ENCODE measurements at places on chromosomes 13 and 19.

- DNase-seq: no peak
Observed at GRCh38 chr13:35698911-35699576, 222.6 kb upstream of the MAB21L1 start.

DNA sequence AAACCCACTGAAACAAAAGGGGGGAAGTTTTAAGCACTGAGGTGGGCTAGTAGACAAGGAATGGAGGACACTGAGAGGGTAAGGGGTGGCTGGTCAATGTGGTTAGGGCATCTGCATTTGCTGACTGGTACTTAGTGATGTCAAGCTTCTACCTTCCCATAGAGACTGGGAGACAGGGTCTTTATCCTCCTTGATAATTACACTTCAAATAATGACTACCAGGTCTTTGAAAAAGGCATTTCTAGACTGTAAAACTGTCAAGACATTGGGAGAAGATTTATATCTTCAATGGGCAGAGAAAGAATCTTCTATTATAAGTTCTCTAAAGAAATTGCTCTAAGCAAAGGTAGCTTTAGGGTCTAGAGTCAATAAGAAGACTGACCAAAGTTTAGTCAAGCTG lies 1490.8 kb upstream of the PCDH20 start:
- DNase-seq: no peak

DNA sequence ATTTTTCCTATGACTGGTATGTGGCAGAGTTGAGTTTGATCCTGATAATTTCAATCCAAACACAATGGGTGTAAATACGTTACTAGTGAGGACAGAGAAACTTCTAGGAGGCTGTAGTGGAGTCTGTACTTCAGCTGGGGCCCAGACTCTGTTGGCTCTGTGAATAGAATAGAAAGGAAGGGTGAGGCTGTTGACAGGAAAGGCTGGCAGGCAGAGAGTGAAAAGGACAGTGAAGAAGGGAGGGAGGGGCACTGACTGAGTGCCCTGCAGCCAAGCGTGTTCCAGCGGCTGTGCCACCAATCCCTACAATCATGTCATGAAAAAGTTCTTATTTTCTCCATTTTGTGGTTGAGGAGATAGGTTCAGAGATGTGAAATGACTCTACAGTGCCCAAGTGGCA lies 80.5 kb downstream of the MBNL2 start:
- no peak for DNase-seq

DNA sequence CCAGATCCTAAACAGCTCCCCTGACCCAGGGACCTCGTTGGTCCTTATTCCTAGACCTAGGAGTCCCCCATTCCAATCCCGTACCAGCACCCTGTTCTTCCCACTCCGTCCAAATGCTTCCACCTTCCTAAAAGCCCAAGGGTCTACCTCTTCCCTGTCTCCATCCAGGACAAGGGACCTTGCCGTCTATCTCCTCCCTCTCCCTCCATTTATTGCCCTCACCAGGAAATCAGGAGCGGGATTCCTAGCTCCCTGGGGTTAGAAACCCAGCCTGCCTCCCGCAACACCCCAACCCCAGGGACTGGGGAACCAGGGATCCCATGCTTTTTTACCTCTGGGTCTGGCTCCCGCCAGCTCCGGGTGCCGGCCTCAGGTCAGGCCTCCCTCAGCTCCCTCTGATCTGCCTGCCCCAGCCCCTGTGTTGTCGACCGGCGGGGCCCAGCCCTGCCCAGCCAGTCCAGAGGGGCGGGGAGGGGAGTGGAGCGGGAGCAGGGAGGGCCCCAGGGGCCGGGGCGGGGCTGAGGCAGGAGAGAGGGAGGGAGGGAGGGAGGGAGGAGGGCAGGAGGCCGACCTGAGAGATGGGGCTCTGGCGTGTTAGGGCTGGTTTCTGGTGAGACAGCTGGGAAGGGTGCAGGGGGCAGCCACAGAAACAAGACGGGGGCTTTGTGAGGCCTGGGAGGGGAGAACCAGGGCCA lies at the start of gene B3GNT8:
Gene B3GNT8 (minus strand): TSS at position 423 of the 695 bp plus-strand sequence. CDS start 596 bp downstream, outside the sequence.
- DNase-seq: no peak

GRCh38 chr13:58187881-58188280 lies 556.3 kb downstream of the PCDH17 start:
- no peak for DNase-seq

Data from activated CD8-positive, alpha-beta memory T cell treated with anti-CD3 and anti-CD28 coated beads for 4 hours (primary cell).